ENCODE measurements at places on chromosomes 7 and 10.

DNA sequence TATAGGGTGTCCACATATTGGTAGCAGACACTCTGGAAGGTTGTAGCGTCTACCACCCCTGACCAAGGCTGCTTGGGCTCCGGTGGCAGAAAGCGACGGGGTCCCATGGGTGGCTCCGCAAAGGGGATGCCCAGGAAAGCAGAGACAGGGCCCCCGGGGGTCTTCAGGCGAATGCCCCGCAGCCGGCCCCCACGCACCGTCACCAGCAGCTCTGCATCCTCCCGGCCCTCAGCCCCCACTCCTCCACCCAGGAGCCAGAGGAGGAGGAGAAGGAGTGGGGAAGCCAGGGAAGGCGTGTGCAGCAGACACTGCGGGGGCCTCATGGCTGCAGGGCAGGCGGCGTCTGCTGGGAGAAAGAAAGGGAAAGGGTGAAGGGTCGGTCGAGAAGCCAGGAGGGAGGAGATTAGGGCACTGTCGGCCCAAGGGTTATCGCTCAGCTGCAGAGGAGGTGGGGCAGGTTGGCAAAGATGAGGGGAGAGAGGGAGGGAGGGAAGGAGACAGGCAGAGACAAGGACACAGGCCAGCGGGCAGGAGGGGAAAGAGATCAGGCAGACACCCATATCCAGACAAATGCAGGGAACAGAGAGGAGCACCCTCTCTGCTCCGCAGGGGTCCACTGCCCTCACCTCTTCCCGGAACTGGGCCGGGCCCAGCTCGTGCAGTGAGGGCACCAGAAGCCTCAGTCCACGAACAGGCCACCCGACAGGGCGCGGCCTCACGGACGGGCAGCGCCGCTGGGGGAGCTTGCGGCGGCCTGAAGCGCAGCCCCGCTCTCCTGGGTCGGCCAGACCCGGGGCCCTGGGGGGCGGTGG, 1.6 kb downstream of the ACHE start:
- DNase-seq = no peak

GRCh38 chr7:47314728-47315607, 266.9 kb downstream of the TNS3 start:
- DNase-seq = no peak

DNA sequence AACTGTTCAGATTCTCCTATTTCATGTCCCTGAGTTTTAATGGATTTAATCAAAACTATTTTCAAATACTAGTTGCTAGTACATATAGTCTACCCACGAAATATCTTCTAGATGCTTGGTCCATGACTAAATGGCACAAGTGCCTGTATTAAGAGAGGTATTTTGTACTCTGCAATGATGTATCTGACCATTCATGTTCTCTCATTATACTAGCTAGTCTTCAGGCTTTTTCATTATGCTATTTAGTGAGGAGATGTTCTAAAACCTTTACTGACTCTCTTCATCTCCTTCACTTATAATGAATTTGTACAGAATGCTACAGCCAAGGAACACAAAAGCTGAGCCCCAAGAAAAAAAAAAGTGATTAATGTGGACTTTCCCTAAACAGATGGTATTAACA, 222.5 kb downstream of the AHR start:
- DNase-seq = no peak

GRCh38 chr10:71561003-71561574, 158.5 kb downstream of the C10orf105 start:
- no peak for DNase-seq
